KG1 (cell line): ENCODE measurements at places on chromosomes 16 and 17.

GRCh38 chr17:74051348-74051747, 152.1 kb upstream of the RPL38 start:
- no peak for DNase-seq

GRCh38 chr17:12963505-12963904, 54.3 kb downstream of the ELAC2 start:
- DNase-seq: no peak

GRCh38 chr17:79844869-79845600, 5.8 kb upstream of the CBX4 start:
- no peak for DNase-seq

DNA sequence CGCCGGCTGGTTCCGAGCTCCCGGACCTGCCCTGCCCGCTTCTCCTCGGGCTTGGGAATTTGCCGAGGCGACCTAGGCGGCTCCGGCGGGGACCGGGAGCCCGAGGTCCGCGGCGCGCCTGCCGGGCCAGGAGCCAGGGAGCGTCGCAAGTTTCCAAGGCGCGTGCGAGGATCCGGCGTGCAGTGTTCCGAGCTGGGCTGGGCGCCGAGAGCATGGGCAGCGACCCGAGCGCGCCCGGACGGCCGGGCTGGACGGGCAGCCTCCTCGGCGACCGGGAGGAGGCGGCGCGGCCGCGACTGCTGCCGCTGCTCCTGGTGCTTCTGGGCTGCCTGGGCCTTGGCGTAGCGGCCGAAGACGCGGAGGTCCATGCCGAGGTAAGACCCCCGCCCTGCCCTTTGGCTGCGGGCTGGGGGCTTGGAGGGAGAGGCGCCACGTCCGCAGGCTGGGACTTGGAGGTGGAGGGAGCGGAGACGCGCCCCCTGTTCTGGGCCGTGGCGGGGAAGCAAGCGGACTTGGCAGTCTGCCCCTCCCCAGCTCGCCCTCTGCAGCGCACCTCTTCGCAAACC, 668 bp downstream of the MMP15 start:
- DNase-seq: no peak

GRCh38 chr17:78163881-78164747, 4.3 kb upstream of the SYNGR2 start:
- DNase-seq: no peak

DNA sequence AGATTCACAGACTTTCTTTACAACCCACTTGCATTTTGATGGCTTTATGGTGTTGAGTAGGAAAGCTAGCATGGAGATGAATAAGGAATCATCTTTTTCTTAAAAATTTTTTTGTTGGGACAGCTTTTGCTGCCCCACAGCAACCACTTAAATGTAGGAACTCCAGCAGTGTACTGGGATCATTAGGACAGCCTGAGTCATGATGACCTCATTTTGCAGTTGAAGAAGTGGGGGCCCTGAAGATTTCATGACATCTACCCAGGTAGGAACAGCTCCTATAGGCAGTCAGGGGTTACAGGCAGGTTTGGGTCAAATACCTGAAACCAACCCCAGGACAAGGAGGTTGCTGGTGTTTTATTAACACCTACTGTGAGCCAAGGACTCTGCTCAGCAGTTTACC, 2.1 kb downstream of the METTL22 start:
- DNase-seq: no peak

GRCh38 chr16:81928975-81929374, 82.3 kb downstream of the SDR42E1 start:
- DNase-seq: no peak

GRCh38 chr17:14158707-14159106, 78.0 kb downstream of the CDRT15 start:
- DNase-seq: no peak

- no peak for DNase-seq
These were observed 34.3 kb downstream of the STAT5B start for GRCh38 chr17:42241871-42242270.

- DNase-seq: no peak
These were observed 1.4 kb downstream of the EFCAB13 start for GRCh38 chr17:47325176-47325575.

DNA sequence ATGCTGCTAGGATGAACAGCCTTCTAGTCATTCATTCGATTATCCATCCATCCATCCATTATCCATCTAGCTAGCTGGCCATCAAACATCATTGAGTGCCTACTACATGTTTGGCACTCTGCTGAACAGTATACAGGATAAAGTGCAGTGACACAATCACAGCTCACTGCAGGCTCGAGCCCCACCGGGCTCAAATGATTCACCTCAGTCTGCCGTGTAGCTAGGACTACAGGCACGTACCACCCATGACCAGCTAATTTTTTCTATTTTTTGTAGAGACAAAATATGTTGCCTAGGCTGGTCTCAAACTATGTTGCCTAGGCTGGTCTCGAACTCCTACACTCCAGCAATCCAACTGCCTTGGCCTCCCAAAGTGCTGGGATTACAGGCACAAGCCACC, 50.0 kb downstream of the SSH2 start:
- no peak for DNase-seq

- DNase-seq: no peak
These were observed 43.3 kb upstream of the CBFA2T3 start for GRCh38 chr16:89020068-89020924.

- no peak for DNase-seq
These were observed 110.0 kb upstream of the PSMD7 start for GRCh38 chr16:74186561-74186971.

DNA sequence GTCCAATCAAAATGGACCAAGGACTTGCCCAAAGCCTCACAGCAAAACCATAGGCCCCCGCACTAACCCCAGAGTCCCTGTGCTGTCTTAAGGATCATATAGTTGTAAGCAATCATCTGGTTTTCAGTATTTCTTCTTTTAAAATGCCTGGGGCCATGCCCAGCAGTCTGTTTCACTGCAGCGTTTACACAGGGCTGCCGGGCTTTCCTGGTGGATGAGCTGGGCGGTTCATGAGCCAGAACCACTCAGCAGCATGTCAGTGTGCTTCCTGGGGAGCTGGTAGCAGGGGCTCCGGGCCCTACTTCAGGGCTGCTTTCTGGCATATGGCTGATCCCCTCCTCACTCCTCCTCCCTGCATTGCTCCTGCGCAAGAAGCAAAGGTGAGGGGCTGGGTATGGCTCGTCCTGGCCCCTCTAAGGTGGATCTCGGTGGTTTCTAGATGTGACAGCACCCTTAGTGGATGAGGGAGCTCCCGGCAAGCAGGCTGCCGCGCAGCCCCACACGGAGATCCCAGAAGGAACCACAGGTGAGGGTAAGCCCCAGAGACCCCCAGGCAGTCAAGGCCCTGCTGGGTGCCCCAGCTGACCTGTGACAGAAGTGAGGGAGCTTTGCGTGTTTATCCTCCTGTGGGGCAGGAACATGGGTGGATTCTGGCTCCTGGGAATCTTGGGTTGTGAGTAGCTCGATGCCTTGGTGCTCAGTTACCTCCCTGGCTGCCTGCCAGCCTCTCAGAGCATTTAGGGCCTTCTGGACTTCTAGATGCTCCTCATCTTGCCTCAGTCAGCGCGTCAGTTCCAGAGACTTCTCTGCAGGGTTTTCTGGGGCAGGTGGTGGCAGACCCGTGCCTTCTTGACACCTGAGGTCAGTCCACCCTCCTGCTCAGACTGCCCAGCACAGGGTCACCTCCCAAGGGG, 24.8 kb upstream of the STH start:
- DNase-seq: no peak

DNA sequence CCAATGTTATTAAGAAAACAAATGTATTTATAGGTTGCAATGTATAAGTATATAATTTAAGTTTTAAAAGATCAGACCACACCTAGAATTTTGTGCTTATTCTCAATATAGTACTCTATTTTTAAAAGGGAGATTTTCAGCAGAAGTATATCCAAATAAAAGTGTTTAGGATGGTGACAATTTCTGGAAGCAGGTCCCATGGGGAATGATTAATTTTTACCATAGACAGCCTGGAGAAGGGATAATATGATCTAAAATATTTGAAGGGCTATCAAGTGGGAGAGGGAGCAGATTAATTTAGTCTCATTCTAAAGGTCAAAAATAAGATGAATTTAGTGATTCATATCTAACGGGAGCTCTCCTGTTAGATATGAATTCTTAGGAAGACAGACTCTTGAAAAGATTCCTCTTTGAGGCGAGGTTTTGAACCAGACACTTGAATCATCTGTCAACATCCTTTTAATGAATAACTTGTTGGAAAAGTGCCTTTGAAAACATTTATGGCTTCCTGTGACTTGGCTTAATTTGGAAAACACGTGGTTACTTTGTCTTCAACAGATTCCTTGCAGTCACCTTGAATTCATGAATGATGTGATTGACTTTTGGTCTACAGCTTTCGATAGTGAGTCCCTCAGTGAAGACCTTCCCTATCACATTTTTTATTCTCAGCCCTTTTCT, 29.3 kb upstream of the SMIM36 start:
- DNase-seq: no peak

DNA sequence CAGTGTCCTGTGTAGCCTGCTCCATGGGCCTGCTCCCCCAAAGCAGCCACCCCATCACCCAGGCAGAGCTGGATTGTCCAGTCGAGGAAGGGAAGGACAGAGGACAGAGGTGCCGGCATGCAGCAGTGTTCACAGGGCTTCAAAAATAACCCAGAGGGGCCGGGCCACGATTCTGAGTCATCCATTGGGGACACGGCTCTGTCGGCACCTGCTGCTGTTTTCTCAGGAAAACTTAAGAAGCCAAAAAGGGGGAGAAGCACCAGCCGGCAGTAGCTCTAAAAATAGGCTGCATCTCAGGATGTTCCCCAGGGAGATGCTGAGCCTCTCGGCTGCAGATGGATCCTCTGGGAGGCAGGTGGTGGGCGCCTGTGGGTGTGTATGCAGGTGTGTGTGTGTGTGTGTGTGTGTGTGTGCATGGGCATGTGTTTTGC, 1.6 kb downstream of the CA7 start:
- DNase-seq: no peak

GRCh38 chr17:17693253-17694168, 12.3 kb downstream of the RAI1 start:
- DNase-seq: no peak

DNA sequence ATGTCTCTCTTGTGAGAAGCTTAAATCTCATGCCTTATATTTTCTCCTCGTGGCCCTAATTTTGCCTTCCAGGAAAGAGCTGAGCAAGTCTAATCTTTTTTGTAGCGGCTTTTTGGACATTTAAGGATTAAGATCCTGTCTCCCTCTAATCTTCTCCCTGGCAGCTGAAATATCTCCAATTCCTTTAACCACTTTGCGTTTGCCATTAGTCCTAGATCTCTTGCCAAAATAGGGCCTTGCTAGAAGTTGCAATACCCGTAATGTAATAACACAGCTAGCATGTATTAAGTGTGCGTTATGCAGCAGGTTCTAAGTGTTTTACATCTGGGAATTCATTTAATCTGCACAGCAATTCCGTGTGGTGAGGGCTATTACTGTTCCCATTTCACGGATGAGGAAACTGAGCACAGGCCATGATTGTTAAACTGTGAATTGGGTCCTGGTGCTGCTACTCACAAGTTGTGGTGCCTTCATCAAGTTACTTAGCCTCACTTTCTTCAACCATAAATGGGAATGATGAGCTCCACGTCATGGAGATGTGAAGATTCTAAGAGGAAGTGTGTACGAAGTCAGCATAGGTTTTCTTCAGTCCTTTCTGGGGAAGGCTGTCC, 198.9 kb upstream of the ASIC2 start:
- DNase-seq: no peak

DNA sequence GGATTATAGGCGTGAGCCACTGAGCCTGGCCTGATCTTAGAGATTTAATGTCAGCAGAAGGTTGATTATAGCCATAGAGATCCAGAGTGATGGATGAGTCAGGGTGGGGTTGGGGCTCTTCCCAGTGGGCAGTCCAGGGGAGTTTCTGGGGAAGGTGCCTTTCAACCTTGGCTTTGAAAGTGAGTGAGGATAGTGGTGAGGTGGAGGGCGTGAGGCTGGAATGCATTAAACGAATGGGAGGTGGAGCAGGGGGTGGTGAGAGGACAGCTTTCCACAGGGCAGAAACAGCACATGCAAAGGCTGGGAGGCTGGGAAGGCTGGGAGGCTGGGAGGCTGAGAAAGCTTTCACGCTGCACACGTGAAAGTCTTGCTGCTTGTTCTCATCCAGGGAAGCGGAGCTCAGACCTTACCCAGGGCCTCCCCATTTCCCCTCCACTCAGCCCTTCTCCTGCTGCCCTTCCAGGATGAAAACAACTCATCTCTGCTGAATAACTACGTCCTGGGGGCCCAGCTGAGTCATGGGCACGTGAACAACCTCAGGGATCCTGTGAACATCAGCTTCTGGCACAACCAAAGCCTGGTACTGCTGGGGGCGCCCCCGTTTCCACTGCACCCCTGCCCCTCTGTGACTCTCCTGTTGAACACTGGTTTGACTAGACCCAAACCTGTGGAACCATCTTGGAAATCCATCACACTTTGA, 22.3 kb downstream of the ADGRG5 start:
- DNase-seq: no peak

DNA sequence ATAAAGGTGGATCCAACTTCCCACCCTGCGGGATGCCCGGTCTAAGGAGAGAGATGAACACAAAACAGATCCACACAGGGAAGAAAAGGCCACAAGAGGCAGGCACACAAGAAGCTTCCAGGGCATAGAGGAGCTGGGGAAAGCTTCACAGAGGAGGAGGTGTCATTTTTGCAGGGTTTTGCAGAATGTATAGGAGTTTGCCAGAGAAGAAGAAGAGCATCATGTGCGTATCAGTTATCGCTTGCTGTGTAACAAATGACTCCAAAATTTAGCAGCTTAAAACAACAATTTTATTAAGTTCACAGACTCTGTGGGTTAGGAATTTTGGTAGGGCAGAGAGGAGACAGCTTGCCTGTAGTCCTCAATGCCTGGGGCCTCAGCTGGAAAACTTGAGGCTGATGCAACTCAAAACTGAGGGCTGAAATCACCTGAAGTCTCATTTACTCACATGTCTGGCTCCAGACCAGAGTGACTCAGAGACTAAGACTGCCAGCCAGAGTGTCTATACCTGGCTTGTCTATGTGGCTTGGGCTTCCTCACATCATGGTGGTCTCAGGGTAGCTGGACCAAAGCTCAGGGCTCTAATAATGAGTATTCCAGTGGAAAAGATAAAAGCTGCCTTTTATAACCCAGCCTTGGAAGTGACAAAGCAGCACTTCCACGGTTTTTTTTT, 33.9 kb upstream of the ZNF423 start:
- no peak for DNase-seq

- DNase-seq: no peak
These were observed 80.5 kb downstream of the CYB561 start for GRCh38 chr17:63365366-63366240.

DNA sequence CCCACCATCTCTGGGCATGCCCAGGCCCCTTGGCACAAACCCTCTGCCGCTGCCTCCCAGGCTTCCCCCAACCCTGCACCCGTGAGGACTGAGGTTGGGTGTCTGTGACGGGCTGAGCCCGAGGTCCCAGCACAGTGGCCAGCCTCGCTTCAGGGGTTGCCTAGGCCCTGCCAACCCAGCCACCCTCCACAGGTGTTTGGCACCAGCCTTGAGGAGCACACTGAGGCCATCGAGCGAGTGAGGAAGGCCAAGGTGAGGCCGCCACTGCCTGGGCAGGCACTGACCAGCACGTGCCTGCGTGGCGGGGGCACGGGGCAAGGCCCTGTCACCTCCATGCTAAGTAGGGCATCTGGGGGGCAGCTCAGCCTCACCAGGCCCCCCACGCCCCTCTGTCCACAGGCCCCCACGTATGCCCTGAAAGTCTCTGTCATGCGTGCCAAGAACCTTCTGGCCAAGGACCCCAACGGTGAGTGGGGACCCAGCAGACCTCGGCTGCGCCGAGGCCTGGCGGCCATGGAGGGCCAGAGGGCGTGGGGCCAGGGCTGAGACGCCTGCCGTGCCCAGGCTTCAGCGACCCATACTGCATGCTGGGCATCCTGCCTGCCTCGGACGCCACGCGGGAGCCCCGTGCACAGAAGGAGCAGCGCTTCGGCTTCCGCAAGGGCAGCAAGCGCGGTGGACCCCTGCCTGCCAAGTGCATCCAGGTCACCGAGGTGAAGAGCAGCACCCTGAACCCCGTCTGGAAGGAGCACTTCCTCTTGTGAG, 7.5 kb downstream of the BAIAP3 start:
- DNase-seq: no peak
